Fibroblast of lung (primary cell): ENCODE measurements at places on chromosomes 13 and 19.
A peak's percentile ranks its signal among the peaks of the same experiment; 100 is the strongest.

DNA sequence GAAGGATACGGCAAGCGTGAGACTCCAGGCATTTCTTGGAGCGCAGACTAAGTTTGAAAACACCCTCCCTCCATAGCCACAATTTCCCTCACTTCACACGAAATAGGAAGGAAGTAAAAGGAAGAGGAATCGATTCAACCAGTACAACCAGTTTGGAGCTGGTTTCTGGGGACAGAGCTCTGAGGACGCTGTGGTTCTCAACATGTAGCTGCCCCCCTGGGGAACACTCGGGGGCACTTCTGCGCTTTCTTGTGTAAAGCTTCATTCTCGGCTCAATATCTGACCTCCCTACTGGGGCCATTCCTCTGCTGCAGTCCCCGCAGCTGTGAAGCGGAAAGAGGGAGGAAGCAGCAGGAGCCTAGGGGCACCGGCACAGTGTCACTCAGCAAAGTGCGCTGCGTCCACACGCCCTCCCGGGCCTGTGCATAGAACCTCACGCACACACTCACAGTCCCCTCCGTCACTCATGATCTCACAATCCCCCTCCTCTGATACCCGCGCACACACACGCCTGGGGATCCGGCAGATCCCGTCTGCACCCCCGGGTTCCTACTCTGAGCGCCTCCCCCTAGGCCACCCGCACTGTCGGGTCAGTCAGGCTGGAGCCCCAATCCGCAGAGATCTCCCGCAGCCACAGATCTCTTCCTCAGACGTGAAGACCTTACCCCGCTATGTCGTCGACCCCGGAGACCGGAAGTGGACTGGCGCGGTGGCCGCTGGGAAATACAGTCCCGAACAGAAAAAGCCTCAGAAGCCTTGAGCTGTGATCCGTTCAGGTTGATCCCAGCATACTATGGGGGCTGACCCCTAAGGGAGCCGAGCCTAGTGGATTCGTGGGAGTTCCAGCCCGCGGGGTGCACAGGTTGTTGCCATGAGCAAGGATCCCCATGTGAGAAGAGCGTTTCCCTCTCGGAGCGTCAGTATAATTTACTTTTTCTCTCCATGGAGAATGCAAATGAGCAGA, at the start of gene ZNF780A:
ZNF780A (minus strand) TSS at position 703 of the 964 bp plus-strand sequence. CDS start 6,190 bp downstream, outside the sequence.
- peak; percentile 72 for DNase-seq

GRCh38 chr19:41795031-41795461, 1.3 kb upstream of the CEACAM3 start:
- DNase-seq: peak; percentile 27

DNA sequence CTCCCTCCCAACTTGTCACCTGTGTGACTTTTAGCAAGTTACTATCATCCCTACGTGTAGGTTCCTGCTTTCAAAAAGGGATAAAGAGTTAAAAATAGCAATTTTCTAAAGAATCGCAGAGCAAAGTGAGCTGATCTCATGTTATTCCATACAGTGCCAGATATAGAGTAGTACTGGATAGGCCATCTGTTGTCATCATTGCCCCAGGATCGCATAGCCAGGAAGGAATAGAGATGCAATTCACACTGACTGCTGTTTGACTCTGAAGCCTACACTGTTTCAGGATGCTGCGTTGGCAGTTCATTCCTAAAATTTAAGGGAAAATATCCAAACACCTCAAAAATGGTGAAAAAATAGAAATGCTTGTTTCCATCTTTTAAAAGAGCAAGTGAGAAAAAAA, 138.9 kb downstream of the SHISA2 start:
- no peak for DNase-seq

GRCh38 chr13:112205990-112206389, 139.0 kb downstream of the SOX1 start:
- no peak for DNase-seq

- no peak for DNase-seq
Observed at GRCh38 chr19:3054265-3054971, 7.9 kb downstream of the TLE5 start.

DNA sequence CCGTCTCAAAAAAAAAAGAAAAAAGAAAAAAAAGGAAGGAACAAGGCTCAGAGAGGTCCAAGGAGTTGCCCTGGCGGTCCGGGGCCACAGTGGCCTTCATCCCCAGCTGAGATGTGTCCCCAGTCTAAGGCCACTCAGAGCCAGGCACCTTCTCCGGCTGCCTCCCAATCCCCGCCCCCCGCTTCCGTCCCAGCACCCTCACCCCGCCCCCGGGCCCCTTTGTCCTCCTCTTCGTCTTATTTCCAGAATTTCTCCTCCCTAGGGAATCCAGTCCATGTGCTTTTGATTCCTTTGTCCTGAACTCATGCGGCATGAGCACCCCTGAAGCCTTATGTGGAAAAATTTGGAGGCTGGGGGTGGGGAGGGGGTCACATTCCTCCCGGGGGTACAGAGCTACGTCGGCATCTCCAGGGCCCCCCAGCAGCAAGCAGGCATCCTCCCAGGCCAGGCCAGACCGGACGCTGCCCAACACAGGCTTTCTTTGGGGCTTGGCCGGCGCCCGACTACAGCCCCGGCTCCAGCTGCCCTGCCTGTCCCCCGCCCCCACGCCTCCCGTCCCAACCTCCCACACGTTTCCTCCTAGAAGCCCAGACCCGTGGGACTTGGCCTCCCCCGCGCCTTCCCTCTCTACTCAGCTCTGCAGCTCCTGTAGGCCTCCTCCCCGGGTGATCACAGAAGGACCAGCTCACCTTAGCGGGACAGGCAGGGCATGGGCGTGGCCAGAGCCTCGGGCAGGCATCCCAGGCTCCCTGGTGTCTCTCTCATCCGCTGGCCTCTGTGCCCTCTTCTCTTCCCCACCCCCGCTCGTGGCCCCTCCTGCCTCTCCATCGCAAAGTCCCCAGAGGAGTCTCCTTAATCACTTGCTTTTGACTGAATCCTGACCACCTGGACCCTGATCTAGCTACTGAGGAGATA, 17.8 kb upstream of the ADGRE5 start:
- peak; percentile 60 for DNase-seq

DNA sequence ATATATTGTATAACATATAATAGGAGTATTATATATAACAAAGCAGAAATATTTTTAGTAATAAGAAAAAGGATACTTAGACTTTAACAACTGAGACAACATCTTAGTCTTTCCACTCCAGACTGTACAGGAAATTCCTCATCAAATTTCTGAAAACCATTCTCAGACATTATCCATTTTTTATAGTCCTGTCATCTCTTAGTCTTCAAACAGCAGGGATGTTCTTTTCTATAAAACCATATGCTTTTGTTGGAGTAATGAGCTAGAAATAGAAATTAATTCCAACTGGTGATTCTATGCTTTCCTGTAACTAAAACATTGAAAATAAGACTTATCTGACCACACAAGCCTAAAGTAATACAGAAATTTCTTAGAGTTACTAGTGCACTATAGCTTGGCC, 82.2 kb upstream of the CSNK1A1L start:
- DNase-seq: no peak

- no peak for DNase-seq
Observed at GRCh38 chr13:98279473-98280175, 102.6 kb upstream of the RNF113B start.

DNA sequence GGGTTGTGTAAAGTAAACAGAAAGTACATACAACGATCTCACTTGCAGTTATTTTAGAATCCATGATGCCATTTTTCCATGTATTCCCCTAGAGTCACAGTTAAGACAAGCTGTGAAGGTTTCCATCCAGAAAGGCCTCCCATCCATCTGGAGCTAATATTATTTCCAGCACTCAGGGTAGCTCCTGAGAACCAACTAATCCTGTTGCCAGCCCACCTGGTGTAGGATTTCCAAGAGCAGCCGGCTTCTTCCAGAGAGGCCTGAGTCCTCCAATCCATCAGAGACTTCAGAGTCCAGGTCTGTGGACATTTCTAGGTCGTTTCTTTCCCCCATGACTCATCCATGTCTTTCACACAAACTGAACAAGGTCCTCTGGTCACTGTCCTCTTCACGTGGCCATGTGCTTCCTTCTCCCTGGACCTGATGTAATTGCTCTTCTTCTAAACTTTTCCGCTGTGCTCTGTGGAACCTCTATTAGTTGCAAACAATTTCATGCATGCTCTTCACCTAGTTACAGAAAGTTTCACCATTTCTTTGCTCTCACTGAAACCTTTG, 270.3 kb upstream of the TMTC4 start:
- no peak for DNase-seq

- DNase-seq: no peak
Observed at GRCh38 chr13:112696869-112697465, 7.1 kb downstream of the ATP11A start.

- no peak for DNase-seq
Observed at GRCh38 chr13:29758531-29759114, 91.8 kb downstream of the UBL3 start.

DNA sequence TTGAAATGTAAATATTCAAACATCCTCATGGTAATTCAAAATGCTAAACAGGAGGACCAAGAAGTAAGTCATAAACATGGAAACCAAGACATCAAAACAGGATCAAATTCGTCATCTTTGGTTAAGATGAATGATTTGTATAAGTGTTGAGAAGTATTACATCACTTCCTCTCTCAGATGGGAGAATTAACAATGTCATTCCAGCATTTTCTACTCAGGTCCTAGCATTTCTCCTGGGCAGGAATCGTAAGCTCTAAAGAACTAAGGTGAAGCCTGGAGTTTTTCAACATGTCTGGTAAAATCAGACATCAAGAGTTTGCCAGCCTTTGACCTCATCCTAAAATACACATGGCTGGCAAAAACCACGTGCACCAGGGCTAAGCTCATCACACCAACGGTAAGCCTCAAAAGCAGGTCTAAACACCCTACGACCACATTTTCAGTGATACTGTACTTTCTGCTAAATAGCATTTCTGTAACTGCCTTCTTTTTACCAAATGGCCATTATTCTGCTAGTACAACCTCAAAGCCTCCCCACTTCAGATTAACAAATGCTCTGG, 24.8 kb downstream of the RANBP3 start:
- peak; percentile 44 for DNase-seq

GRCh38 chr13:76887076-76887563, 915 bp upstream of the KCTD12 start:
- peak; percentile 1 for DNase-seq

DNA sequence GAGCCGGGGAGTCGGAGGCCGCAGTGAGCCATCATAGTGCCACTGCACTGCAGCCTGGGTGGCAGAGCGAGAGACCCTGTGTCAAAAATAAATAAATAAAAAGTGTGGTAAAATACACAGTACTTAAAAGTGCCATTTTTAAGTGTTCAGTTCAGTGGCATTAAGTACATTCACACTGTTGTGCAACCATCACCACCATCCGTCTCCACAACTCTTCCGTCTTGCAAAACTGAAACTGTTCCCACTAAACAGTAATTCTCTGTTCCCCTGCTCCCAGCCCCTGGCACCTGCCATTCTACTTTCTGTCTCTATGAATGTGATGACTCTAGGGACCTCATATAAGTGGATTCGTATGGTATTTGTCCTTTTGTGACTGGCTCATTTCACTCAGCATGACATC, 13.3 kb downstream of the SLC25A42 start:
- DNase-seq: no peak

DNA sequence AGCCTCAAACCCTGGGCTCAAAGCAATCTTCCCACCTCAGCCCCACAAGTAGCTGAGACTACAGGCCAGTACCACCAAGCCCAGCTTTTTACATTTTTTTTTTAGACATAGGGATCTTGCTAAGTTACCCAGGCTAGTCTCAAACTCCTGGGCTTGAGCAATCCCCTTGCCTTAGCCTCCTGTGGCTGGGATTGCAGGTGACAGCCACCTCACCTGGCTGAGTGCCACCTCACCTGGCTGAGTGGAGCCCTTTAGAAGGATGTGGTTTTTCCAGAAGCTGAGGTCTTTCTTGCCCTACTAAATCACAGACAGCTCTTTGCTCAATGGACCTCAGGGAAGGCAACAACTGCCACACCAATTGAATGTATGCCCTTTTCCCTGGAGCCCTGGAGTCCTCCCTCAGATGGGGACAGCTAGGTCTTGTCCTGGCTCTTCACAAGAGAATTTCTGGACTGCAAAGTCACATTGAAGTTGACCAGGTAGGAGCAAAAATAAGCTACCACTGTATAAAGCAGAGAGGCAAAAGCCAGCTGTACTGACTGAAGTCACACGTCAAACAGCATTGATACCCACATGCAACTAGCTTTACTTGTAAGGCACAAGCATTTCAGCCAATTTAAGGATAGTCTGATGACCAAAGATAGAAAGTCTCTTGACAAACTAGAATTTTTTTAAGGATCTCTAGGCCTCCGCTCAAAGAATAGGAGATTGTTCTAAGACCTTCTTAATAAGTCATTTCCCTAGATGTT, 14.0 kb downstream of the PDX1 start:
- DNase-seq: no peak

GRCh38 chr13:45456196-45456972, 8.4 kb upstream of the COG3 start:
- DNase-seq: peak; percentile 33

GRCh38 chr13:48542581-48543341, 9.9 kb upstream of the RCBTB2 start:
- DNase-seq: peak; percentile 16

DNA sequence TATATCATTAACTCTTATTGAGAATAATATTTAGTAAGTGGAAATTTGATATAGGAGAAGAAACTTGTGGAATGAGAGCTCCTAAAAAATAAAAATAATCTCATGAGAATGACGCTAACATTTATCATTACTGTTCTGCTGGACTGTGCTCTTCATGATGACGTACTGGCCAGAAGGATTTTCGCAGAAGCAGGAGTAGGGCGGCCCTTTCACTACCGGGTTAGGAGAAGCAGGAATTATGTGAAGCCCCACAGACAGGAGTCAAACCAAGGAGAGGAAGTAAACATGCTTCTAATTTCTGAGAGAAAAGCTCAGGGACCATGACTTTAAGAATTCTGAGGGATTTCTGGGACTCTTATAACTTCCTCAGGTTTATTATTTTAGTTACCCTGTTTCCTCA, 195.1 kb downstream of the VWA8 start:
- DNase-seq: no peak

DNA sequence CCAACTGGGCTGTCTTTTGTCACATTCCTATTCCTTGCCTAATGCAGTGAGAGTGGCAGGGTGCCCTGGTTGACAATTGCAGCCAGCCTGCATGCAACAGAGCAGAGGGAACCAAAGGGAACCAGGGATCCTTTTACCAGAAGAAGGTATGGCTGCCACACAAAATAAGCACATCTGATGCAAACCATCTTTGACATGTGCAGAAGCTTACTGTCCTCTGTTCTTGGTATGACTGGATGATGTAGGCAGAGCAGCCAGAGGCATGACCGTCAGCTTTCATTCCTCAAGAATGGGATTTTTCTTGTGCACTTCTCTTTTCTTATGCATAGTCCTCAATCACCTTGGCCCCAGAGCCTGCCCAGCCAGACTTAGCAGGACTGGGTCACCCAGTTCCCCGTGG, 116.1 kb downstream of the UQCRFS1 start:
- no peak for DNase-seq

- DNase-seq: peak; percentile 23
Observed at GRCh38 chr13:109344552-109345157, 441.7 kb downstream of the IRS2 start.
